ENCODE measurements at places on chromosomes 12 and 14.
A peak's percentile ranks its signal among the peaks of the same experiment; 100 is the strongest.

DNA sequence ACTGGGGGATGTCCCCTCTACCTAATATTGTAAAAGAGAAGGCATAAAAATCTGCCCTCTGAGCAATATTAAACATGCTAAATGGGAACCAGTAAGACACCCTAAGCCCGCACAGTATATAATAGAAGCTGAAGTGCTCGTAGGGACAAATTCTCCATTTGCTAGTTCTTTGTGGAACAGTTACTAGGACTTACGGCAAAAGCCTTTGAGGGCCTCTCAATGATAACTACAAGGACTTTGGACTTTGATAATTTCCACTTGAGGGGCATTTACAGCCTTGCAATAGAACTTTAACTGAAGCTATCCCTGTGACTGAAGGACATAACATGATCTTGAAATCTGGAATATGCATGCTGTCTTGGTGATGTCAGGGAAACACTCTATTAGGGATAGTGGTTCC is 111.5 kb upstream of the IFNG-AS1 start:
- DNase-seq: no peak

DNA sequence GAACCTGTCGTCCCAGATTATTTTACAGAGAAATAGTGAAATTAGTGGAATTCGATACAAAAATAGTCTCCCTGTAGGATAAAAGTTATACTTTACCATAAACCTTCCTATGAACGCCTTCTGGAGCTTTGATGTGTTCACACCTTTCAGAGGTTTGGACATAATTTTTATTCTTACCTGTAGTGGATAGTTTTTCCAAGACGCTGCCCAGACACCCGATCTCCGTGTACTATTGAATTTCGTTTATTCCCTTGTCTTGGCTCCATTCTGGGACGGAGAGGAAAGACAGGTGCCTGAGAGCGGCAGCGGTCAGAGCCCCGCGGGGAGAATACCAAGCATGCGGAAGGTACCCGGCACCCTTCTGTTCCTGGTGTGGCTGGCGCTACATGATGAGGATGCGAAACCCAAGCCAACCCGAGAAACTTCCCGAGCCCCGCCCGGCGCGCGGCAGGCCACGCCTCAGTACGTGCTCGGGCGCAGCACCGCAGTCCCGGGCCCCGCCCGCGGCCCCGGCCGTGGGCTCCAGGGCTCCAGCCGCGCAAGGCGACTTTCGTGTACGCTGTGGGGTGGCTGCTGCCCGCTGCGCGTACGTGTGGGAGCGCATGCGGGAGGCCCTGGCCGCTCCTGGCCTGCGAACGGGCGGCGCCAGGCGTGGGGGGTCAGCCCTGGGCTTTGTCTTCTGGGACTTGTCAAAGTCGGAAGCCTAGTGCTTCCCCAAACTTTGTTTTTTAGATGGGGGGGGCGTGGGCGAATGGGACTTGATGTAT is 11.3 kb upstream of the SNAPC1 start:
- DNase-seq: peak; percentile 78

- DNase-seq: no peak
These were observed 119.5 kb downstream of the LRRK2 start for GRCh38 chr12:40344312-40344711.

GRCh38 chr14:52044791-52045522 is 23.9 kb downstream of the NID2 start:
- no peak for DNase-seq

- no peak for DNase-seq
These were observed 40.0 kb downstream of the OSBPL8 start for GRCh38 chr12:76519538-76519937.

- no peak for DNase-seq
These were observed 2.1 kb downstream of the TAOK3 start for GRCh38 chr12:118370601-118371000.

DNA sequence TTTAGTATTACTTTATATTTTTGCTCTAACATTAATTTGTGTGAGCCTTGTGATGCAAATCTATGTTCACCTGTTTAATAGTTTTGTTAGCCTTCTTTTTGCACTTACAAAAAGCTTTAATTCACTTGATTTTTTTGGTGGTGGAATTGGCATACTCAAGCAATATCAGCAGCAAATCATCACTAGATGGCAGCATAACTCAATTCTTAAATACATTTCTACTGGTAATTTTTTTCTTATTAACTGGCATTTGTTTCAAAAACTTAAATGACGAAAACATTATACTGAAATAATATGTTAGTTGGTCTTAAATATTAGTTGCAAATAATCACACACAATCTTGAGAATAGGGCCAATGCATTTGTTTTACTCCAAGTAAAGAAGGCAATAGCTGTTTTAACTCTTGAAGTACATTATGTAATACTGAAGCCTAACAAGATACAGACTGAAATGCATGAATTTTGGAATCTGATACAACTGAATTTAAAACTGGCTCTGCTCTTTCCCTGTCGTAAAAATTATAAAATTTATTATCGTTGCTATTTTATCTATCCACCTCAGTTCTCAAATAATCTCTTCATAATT is 151.5 kb downstream of the ATXN7L3B start:
- no peak for DNase-seq
